ENCODE measurements at places on chromosomes 12 and 14.
A peak's percentile ranks its signal among the peaks of the same experiment; 100 is the strongest.

- no peak for DNase-seq
Measured at GRCh38 chr12:115209230-115209629, 525.3 kb upstream of the TBX3 start.

GRCh38 chr12:70695361-70696023, 58.3 kb upstream of the PTPRB start:
- no peak for DNase-seq

- no peak for DNase-seq
Measured at GRCh38 chr14:73324533-73324932, 87.2 kb downstream of the PAPLN start.

GRCh38 chr12:76544601-76545261, 14.8 kb downstream of the OSBPL8 start:
- DNase-seq, result no peak

- DNase-seq, result no peak
Measured at GRCh38 chr14:33943096-33943883, 7.6 kb downstream of the EGLN3 start.

DNA sequence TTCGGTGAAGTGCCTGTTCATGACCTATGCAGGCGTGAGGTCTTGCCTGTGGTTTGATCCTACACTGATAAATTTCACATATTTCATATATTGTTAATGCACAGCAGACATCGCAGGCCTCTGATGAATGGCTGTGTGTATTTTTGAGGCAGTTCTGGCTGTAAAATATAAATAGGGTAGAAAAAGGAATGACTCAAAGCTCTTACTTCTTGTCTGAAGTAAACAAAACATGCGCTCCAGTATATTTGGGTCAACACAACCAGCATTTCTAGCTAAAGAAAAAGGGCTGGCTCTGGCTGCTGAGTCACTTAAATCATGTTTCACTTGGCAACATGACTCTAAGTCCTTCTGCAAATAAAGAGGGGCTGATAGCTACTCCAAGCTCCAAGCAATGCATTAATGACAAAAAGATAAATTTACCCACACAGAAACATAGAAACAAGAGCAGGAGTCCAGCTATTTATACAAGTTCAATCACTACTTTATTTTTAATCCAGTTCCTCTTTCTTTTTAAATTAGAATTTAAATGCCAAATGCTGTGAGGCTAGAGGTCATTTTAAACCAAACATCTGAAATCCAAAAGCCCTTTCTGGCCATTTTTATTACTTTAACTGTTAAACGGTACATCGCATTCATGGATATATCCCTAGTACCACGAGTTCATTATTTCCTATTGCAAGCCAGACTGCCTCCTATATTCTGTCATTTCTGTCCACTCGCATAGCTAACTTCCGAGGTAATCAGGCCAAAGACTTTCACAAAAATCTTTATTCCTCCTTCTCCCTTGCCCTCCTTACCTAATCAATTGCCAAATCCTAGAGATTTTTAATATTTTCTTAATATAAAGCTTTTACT, 54.3 kb upstream of the TMCC3 start:
- no peak for DNase-seq

- DNase-seq, result no peak
Measured at GRCh38 chr14:101475456-101476257, 85.6 kb upstream of the DIO3 start.

DNA sequence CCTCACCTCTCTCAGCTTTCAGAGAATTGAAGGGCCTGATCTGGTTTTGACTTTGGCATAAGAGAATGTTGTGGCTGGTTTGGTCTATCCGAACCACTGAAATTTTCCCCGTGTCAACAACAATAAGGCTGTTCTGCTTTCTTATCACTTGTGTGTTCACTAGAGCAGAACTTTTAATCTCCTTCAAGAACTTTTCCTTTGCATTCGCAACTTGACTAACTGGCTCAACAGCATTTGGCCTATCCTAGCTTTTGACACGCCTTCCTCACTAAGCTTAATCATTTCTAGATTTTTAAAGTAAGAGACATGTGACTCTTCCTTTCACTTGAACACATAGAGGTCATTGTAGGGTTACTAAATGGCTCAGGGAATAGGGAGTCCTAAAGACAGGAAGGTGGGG, 25.9 kb upstream of the EDDM3A start:
- no peak for DNase-seq

DNA sequence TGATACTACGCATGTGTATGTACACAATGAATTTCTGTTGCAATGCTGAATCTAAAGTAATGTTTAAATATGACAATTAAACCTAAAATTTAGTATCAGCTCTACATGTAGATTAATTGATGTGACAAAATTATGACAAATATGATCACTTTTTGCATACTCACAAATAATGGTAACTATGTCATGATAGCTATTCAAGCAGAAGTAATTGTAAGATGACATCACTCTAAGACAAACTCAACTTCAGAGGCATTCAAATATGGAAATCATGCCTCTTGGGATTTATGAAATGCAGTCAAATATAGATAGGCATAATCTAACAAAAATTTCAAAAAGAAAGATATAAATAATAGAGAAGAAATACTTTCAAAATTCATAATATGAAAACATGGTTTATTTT, 571.7 kb upstream of the LRFN5 start:
- no peak for DNase-seq

DNA sequence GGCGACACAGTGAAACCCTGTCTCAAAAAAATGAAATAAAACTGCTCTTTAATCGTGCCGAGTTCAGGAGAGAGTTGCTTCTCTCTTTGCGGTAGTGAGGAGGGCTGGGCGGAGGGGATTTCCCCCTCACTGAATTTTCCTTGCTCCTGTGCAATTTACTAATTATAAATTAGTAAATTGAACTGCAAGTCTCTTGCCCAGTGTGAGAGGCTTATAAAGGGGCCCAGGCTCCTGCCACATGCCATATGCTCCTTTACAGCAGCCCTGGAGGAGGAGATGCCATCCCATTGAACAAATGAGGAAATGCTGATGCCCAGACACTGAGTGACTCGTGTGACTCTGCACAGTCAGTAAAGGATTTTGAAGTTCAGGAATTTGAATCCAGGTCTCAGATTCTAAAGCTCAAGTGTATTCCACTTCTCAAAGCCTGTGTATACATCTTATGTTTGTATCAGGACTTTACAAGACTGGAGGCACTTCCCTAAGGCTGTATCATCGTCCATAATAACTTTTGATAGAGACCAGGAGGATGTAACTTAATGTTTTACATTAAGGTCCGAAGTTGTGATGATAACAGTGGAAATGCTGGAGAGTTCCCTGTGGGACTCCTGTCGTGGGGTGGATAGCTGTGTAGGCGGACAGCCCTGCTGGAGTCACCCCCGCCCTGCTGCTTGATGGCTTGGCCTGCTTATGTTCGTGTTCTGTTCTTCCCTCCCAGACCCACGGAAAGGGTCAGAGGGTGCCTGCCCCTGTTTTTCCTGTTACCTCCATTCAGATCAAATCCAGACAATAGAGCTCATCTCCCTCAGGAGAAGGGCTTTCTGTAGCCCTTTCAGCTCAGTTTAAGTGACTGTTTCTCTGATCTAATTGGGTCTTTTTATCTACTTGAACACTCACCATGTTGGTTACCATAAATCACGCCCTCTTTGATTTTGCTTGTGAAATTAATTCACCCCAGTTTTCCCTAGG, 13.9 kb downstream of the PELI2 start:
- no peak for DNase-seq

DNA sequence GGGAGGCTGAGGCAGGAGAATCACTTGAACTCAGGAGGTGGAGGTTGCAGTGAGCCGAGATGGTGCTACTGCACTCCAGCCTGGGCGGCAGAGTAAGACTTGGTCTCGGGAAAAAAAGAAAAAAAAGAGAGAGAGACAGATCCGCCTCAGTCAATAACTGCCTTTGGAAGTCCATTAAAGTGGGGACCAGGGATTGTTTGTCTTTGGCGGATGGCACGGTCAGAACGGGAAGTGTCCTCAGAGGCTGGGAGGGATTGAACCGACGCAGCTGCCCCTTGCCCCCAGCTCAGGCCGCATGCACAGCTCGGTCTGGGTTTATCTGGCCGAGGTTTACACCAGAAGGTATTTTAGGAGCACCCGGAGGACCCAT, 54.4 kb downstream of the TESC start:
- no peak for DNase-seq

GRCh38 chr14:92794961-92795360, 856 bp downstream of the GOLGA5 start:
- no peak for DNase-seq

DNA sequence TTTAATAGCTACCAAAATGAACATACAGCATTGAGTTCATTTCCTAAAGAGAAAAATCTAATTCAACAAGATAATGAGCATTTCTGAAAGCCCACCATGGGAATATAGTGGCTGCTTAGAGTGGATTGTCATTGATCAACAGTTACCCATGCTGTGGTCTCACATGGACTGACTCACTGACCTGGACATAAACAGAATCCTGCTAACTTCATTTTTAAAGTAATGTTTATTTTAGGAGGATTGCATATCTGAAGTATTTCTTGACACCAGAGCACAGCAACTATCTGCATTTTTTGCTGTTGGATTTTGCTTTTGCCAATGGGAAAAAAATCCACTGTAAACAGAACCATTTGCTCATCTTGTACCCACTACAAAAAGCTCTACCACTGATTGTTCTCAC, 71.7 kb downstream of the KCNC2 start:
- DNase-seq, result no peak

DNA sequence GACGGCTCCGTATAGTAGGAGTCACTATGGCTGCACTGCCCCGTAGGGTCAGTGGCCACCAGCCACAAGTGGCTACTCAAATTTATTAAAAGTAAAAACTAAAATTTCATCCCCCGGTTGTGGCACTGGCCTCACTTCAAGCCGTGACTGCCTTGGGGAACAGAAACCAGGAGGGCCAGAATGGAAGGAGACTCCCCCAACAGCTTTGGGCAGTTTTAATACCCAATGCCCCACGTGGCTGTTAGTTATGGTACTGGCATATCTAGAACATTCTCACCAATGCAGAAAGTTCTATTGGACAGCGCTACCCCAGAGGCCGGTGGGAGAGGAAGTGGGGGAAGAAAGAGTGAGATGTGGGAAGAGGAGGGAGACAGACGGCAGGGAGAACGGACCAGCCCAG, 6.2 kb downstream of the NCOR2 start:
- DNase-seq, result no peak

DNA sequence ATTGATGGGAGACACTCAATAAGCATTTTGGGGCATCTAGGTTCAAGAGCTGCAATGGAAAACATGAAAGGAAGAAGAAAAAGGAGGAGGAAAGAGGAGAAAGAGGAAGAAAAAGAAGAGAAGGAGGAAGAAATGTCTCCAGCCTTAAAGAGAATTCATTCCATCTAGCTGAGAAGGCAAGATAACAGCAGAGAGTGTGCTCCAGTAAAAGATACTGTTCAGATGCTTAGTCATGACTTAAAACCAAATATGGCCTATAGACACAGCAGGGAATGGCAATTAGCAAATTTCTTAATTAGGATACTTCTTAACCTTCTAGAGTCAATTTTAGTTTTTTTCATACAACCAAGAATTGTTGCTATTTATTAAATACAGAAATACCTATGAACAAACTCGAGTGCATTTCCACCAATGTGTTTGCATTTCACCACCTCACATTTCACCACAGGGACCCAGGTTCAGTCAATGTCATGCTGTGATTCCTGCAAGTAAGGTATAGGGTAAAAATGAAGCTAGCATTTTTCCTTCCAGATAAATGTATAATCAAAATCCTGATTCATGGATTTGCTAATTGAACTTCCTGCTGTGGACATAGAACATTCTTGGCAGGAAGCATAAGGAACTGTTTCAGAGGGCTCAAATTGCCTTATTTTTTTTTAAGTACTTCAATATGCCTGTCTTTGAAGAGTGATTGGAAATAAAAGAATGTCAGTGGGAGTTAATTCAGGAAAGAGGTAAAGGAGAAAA, 177.8 kb downstream of the RPS29 start:
- no peak for DNase-seq

- no peak for DNase-seq
Measured at GRCh38 chr12:78145398-78145797, 314.7 kb downstream of the NAV3 start.

- peak; percentile 23 for DNase-seq
Measured at GRCh38 chr12:129193263-129193871, 340.1 kb downstream of the GLT1D1 start.

DNA sequence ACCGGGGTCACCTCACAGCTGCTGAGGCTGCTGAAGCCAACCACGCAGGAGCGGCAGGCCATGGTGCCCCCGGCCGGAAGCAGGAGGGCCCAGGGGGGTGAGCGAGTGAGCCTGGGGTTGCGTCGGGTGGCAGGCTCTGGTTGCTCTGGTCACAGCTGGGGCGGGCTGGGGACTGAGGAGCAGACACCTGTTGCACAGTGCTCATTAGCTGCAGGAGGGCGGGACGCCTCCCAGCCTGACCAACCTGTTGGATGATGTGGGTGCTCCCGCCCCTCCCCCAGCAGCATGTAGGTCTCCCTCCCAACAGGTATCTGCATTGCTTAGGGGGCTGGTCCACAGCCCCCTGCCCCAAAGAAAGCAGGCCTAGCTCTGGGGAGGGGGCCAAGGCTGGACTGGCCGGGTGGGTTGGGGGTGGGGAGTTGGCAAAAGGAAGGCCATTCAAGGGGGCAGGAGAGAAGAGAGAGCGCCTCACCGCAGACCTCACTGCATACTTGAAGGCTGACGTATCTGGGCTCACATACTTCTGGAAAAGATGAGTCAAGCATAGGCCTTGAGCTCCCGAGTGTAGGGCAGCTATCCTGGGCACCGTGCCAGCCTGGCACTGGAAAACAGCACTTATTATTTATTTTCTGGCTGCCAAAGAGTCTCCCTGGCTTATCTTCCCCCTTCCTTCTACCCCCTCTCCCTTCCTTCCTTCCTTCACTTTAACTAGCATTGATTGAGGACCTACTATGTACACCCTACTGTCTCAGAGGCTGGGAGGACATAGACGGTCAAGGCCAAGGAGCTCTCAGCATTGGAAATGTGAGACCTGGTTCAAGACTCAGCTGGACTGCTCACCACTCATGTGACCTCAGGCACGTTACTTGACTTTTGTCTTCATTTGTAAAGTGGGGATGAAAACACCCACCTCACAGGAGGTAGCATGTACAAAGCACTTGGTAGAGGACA, at the start of gene KRT80:
KRT80 (minus strand) TSS at position 174 of the 951 bp plus-strand sequence; CDS start at position 62, 112 bp downstream.
- DNase-seq, result no peak

DNA sequence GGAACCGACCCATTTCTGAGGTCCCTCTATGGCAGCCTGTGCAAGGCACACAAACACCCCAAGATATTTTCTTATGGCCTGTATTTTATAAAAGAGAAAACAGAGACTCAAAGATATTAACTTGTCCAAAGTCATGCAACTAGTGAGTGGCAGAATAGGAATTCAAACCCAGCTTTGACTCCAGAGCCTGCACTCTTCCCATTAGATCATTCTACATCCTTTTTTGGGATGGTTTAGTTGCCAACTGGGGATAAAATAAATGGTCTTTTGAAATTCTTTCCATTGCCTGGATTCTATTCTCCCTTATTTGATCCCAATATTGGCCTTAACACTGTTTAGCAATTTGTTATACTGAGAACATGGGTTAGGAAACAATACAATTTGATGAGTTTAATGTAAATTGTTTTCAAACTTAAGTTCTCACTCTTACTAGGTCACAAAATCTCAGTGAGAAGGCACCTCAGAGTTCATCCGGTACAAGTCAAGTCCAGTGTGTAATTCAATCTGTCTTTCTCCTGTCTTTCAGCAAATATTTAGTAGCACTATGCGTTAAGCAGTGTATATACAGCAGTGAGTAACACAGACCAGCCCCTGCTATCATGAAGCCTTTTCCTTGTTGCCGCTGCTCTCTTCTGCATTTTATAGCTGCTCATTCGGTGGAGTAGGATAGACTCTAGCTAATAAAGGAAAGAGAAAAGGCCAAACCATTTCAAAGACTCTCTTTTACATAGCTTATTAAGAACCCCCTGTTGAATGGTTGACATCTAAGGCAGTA, 162.1 kb upstream of the IFNG-AS1 start:
- DNase-seq, result no peak

- no peak for DNase-seq
Measured at GRCh38 chr12:22855456-22855855, 230.5 kb downstream of the ETNK1 start.

Data from stimulated activated CD8-positive, alpha-beta memory T cell treated with anti-CD3 and anti-CD28 coated beads, Interleukin-2, amount 100 ng/mL, for 48 hours (primary cell).